ENCODE measurements at places on chromosomes 12 and 14.
A peak's percentile ranks its signal among the peaks of the same experiment; 100 is the strongest.

- no peak for DNase-seq
Measured at GRCh38 chr12:75192196-75192595, 17.4 kb downstream of the KCNC2 start.

DNA sequence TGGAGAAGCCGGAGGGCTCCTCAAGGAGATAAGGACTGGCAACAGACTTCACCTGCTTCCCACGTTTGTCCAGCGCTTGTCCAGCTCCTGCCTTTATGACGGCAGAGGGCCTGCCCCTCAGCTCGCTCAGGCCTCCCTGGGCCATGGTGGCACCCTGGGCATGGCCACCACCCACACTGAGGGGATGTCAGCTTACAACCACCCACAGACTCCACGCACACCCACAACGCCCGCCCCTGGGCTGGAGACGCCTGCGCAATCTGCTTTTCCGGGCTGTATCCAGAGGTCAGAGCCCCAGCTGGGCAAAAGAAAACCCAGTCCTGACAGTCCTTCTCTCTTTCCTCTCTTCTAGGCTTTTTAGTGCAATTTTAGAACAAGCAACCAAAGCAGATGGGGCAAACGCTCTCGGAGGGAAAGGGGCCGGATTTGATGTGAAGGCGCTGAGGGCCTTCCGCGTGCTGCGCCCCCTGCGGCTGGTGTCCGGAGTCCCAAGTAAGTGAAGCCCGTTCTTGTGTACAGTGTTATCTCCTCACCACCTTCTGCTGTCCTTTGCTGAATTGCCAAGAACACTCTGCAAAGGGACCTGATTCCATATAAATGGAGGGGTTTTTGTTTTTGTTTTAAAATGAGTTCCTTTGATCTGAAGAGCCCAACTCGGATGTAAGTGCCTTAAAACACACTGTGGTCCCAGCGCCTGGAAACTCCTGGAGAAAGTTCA, 337.4 kb upstream of the FKBP4 start:
- DNase-seq, result no peak

DNA sequence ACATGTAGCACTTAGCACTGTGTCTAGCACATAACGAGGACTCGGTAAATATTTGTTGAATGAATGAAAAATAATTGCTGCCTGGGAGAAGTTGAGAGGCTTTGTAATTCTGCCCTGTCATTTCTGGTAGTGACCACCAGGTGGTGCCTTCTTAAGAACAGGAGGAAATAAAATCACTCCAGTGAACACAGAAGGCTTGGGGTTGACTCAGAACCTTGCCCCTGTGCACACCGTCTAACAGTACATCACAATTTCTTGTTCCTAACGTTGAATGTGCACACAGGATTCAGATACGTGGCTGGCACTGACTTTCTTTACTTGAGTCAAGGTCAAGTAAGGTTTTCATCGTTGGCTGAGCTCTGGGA, 91.8 kb downstream of the RGS6 start:
- peak; percentile 58 for DNase-seq

DNA sequence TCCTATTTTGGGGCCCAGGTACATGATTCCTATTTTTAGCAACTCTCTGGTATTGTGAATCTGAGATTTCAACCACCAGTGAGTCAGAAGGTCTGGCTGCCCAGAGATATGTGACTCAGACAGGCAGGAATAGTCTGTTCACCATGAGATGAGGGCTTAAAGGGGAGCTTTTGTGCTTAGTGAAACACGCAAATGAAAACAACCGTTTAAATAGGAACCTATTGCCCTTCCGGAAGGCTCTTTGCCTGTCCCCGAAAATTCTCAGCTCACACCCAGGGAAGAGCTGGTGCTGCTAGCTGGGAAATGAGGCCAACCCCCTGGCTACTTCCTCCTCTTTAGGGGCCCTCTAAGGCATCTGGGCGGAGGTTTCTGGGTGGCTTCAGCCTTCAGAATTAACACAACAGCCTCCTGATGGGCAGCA, 283.6 kb downstream of the CACNA1C start:
- peak; percentile 89 for DNase-seq

- DNase-seq, result no peak
Measured at GRCh38 chr12:28650906-28651305, 460.6 kb downstream of the CCDC91 start.

DNA sequence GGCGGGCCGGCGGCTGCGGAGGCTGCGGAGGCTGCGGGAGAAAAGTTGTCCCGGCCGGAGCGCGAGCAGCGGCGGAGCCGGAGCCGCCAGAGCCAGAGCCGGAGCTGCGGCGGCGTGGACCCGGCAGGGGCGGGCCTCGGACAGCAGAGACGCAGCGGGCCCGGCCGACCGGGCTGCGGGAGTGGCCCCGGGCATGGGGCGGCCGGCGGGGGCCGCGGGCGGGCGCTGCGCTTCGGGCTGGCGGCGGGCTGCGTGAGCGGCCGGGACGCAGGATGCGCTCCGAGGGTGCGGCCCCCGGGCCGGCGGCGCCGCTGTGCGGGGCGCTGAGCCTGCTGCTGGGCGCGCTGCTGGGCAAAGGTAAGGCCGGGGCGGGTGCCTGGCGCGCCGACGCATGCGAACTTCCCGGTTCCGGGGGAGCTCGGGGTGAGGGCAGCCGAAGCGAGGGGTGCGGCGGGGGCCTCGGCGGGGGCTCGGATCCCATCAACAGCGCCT, at the start of gene TMEM132C:
TSS of gene TMEM132C (plus strand) at position 40 of the 492 bp plus-strand sequence. CDS start at position 273, 233 bp downstream.
- DNase-seq, result no peak

DNA sequence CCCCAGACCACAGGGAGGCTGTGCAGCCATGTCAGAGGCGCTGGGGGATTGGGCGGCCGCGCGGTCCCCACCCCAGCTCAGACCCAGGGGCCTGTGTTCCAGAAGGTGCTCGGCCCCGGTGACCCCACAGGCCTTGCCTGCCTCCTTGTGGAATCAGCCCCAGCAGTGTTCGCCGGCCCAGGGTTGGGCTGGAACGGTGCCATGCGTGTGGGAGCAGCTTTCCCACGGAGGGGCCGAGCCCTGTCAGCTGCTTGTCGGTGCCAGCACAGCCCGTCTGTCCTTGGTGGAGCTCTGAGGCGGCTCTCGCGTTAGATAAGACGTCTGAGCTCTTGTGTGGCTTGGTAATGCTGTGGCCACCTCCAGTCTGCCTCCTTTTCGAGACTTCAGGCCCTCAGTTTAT, 8.5 kb downstream of the ZFYVE21 start:
- no peak for DNase-seq
